GM23248 (cell line): ENCODE measurements at places on chromosomes 12 and 14.
A peak's percentile ranks its signal among the peaks of the same experiment; 100 is the strongest.

DNA sequence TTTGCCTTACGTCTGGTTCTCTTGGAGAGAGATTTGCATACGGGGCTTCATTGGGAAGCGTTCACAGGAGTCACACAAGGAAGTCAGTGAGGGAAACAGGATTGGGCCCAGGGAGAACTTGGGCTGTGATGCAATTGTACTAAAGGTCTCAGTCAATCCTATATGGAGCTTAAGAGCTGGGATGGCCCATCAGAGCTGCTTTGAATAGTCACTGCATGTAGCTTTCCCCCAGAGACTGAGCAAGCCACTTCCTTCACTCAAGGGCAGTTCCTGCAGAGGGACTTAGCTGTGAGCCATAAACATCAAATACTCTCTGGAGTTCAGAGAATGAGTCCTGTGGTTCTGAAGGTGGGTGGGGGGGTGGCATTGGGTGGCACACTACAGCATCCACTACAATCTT lies 605.4 kb downstream of the MED13L start:
- no peak for DNase-seq

- no peak for DNase-seq
Observed at GRCh38 chr14:58947814-58948445, 240.5 kb upstream of the DAAM1 start.

GRCh38 chr12:124388679-124389137 lies 93.8 kb downstream of the RFLNA start:
- DNase-seq, result peak; percentile 95

DNA sequence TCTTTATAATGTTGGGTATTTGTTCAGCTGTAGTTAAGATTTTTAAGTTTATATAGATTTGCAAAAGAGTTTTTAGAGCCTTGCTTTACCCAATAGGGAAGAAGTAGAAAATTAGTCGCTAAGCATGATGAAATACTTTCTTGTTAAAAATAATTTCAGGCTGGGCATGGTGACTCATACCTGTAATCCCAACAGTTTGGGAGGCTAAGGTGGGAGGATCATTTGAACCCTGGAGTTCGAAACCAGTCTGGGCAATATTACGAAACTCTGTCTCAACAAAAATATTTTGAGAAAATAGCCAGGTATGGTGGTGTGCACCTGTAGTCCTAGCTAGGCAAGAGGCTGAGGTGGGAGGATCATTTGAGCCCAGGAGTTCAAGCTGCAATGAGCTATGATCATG lies 18.7 kb upstream of the SCFD1 start:
- DNase-seq, result no peak

GRCh38 chr14:86847140-86847539 lies 1145.8 kb downstream of the GALC start:
- DNase-seq, result no peak

- no peak for DNase-seq
Observed at GRCh38 chr14:71121711-71122110, 214.5 kb downstream of the PCNX1 start.

DNA sequence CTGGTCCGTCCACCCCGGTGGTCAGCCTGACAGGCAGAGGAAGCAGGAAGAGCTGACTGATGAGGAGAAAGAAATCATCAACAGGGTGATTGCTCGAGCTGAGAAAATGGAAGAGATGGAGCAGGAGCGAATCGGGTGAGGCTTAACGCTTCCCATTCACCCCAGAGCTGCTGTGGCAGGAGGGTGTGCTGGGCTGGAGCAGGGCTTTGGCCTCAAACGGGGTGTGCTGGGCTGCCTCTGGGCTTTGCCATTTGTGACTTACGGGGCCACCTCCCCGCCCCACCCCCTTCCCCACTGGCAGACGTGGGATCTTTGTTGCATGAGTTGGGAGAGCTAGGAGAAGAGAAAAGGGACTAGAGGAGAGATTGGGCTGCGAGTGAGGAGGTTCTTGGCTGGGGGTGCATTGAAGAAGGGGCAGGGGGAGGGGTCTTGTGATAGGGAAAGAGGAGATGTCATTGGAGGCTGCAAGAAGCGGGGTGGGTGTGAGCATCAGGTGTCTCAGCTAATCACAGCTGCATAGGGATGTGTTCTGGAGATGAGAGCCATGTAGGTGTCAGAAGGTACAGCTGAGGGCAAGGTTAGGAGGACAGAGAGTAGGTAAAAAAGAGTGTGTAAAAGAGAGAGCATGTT lies 56.3 kb downstream of the RPH3A start:
- DNase-seq, result no peak

- DNase-seq, result peak; percentile 84
Observed at GRCh38 chr12:21831791-21832344, 57.4 kb upstream of the KCNJ8 start.

- no peak for DNase-seq
Observed at GRCh38 chr12:26767865-26768264, 65.1 kb downstream of the ITPR2 start.

- DNase-seq, result peak; percentile 42
Observed at GRCh38 chr12:124730455-124730932, 133.2 kb downstream of the SCARB1 start.
